ENCODE measurements at places on chromosomes 1 and 21. TPM values are rescaled to one million over a fixed set of nuclear protein-coding genes. Genes with fewer than 3 reads are reported as not detected.

The AUNIP gene
- 0.82 TPM for total RNA-seq

The ADAMTSL4 gene
- under 0.01 TPM for total RNA-seq

The GJB3 gene
- not detected for total RNA-seq

The PLEKHG5 gene
- 24.9 TPM for total RNA-seq

The CRYAA gene
- total RNA-seq = not detected

The CRABP2 gene
- total RNA-seq = 7.7 TPM

The PODN gene
- total RNA-seq = 0.82 TPM

The COL6A2 gene
- 15.5 TPM for total RNA-seq

The LCE1B gene
- not detected for total RNA-seq

The SPRR4 gene
- total RNA-seq = not detected

The B3GALT2 gene
- 148 TPM for total RNA-seq

The S100A10 gene
- total RNA-seq = 2.4 TPM

The KRTAP21-2 gene
- total RNA-seq = not detected

The RXRG gene
- total RNA-seq = 42.0 TPM

The SYPL2 gene
- not detected for total RNA-seq

The FMOD gene
- total RNA-seq = 1.6 TPM

The LMX1A gene
- total RNA-seq = not detected

The TEDDM1 gene
- not detected for total RNA-seq

The REN gene
- total RNA-seq = not detected

The BGLAP gene
- total RNA-seq = not detected

The TFF2 gene
- total RNA-seq = not detected

Data from frontal cortex (tissue), 4 donors.